Uterus (tissue), 4 donors: ENCODE measurements at places on chromosomes 12 and 14. TPM values are rescaled to one million over a fixed set of nuclear protein-coding genes. Genes with fewer than 3 reads are reported as not detected.

Gene TIMELESS
- 5.6 TPM for total RNA-seq

GRCh38 chr14:68612049-68612448 lies 180.8 kb downstream of the ZFP36L1 start:
- peak; percentile 46 for DNase-seq

DNA sequence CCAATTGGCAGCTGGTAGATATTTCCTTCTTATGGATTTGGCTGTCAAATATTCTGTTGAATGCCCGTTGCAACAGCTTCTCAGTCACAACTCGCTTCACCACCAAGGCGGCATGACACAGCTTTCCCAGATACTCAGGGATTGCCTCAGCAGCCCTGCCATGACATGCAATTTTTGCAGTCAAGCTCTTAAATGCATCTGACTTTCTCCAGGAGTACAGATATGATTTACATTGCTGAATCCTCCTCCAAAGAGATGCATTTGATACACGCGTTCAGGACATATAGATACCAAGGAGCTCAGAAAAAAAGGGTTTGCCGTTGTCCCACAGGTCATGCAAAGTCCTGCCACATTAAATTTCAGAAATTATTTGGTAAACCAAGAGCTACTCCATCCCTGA lies 6.5 kb downstream of the KRT5 start:
- no peak for DNase-seq

Gene SDS
- not detected for total RNA-seq

DNA sequence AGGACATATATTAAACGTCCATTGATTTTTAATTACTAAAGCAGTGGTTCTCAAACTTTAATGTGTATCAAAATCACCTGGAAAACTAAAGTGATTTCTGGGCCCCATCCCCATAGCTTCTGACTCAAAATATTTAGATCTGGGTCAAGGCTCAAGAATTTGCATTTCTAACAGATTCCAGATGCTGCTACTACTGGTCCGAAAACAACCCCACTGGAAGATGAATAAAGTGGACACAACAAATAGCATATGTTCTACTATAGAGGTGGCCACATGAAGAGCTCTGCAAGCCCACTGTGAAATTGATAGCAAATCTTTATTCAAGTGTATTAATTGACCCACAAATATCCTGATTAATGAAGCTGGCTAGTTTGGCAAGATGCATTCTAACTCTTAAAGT lies 69.4 kb downstream of the SPATA7 start:
- DNase-seq, result no peak

Gene SPIC
- total RNA-seq, result not detected

- no peak for DNase-seq
Measured at GRCh38 chr12:106915635-106916026, 40.1 kb upstream of the TMEM263 start.

DNA sequence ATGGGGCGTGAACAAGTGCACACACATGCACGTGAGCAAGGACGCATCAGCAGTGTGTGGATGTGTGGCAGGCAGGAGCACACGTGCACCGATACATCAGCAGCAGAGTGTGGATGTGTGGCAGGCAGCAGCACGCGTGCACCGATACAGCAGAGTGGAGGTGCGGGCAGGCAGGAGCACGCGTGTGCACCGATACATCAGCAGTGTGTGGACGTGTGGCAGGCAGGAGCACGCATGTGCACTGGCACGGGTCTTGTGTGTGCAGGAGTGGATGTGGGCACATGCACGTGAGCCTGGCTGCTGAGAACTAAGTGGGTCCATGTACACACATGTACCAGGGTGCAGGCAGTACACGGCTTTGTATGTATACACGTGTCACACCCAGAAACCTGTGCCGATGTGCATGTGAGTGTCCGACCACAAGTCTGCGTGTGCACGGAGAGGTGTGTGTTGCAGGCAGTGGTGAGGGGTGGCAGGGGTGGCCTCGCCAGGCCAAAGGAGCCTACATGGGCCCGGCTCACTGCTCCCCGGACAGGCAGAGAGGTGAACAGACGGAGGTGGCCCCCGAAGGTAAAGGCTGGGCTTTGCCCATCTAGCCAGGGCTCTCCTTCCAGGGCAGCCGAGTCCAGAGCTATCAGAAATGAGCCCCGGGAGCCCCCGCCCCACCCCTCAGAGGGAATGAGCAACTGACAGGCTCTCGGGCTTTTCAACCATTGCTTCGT lies 53.9 kb downstream of the RFLNA start:
- no peak for DNase-seq

GRCh38 chr14:32345311-32345791 lies 16.3 kb downstream of the AKAP6 start:
- no peak for DNase-seq

Gene DHH
- 1.7 TPM for total RNA-seq

Gene FMNL3
- total RNA-seq, result 7.4 TPM

Gene LYZ
- 17.3 TPM for total RNA-seq

- peak; percentile 9 for DNase-seq
Measured at GRCh38 chr12:34395056-34396005, 373.0 kb downstream of the ALG10 start.

DNA sequence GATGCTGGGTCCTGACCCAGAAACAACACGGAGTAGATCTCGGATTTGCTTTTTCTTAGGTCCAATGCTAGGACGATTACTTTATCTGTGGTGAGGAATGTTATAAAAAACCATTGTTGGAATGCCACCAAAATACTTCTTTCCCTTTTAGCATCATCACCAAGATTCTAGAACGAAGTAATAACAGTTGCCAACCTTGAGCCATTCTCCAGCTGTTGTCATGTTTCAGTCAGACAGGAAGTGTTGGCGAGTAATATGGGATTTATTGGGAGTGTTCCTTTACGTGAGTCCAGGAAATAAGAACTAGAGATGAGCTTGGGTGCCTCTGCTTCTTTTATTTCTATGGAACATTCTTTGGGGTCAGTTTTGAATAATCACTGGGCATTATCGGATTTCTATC lies 892.9 kb downstream of the DIO2 start:
- DNase-seq, result no peak

DNA sequence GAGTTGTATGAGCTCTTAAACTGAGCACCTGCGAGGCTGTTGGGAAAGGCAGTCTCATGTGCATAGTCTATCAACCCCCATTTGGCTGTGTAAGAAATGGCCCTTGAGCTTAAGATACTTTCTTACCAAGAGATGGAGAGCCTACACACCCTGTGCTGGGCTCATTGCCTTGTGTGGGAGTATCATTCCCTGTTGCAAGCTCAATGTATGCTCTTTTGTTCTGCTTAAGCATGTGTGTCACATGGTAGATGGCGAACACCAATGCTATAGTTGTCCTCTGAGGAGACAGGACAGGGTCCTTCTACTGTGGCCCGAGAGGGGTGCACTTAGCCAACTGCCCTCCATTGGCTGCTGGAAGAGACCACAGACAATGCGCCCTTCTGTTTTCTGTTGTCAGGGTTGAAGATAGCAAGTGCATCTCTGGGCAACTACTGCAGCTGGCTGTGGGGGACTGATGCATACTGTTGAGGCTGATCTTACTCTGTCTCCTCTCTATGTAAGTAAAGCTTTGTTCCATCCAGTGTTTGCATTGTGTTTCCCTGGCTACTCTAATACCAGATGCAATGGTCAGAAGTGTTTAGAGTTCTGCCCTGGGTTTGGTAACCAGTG lies 79.5 kb downstream of the PTPRB start:
- no peak for DNase-seq

Gene KRT5
- total RNA-seq, result not detected

GRCh38 chr12:64385019-64385418 lies 5.5 kb downstream of the C12orf56 start:
- no peak for DNase-seq

GRCh38 chr12:449203-449602 lies 10.5 kb upstream of the B4GALNT3 start:
- no peak for DNase-seq

Gene USP30
- 16.5 TPM for total RNA-seq

Gene FAM222A
- total RNA-seq, result 0.34 TPM

Gene TRPV4
- 0.55 TPM for total RNA-seq

GRCh38 chr14:76773188-76773885 lies 12.1 kb downstream of the VASH1 start:
- DNase-seq, result peak; percentile 89

Gene FITM1
- total RNA-seq, result 2.4 TPM

Gene LRRC10
- not detected for total RNA-seq

- DNase-seq, result no peak
Measured at GRCh38 chr14:102238131-102238530, 66.8 kb downstream of the MOK start.

Gene ANO2
- 51.7 TPM for total RNA-seq

Gene RTN1
- 4.2 TPM for total RNA-seq

DNA sequence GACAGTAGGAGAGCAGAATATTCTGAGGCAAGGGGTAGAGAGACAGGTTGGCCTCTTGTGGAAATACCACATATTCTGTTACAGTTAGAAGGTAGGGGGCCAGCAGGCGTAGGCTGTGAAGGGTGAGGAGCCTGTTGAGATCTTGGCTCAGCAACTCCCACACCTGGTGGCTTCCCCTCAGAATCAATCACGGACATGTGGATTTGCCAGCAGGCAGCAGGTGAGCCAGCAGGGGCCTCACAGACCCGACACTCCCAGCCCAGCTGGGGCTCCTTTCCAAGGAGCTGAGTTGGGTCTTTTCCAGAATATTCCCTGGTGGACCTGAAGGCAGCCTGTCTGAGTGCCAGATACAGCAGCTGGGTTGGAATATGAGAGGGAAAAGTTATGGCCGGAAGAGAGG lies 150.0 kb upstream of the CRY1 start:
- no peak for DNase-seq

DNA sequence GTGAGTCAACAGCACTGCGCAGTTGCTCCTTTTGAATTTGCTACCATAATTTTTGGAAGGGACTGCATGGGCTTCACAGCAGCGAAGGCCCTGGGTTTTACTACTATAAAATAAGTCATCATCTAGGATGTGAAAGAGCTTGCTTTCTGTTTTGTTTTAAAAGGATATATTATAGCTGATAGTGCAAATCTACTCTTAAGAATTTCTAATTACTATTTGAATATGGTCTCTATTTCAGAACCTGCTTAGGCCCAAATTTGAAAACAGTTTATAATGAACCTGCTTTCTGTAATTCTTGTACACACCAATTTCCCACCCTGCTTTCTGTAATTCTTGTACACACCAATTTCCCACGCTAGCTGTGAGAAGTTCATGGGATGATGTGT lies 73.0 kb downstream of the SRGAP1 start:
- DNase-seq, result no peak

Gene EFCAB11
- total RNA-seq, result 4.1 TPM

Gene DDHD1
- 27.5 TPM for total RNA-seq

GRCh38 chr14:75340921-75341320 lies 62.3 kb downstream of the FOS start:
- DNase-seq, result peak; percentile 89
